NCI-H446 treated with DMSO at 0.1 percent for 48 hours (cell line): ENCODE measurements at places on chromosomes 5 and 9.
A peak's percentile ranks its signal among the peaks of the same experiment; 100 is the strongest.

DNA sequence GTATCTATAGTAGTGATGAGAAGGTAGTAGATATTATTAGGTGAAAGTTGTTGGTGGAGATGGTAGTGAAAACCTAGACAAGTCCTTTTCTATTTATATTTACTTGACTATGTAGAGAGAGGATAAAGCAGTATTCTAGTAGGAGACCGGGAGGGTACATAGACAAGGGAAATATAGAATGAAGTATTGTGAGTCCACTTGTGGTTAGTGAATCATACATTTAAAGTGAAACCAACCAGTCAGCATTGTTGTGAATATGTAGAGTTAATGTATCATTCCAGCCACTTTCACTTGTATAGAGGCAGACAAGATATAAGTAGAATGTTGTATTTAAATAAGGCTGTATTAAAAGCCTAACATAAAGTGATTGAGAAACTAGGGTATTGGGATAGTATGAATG lies 1711.3 kb upstream of the ACO1 start:
- DNase-seq: no peak

DNA sequence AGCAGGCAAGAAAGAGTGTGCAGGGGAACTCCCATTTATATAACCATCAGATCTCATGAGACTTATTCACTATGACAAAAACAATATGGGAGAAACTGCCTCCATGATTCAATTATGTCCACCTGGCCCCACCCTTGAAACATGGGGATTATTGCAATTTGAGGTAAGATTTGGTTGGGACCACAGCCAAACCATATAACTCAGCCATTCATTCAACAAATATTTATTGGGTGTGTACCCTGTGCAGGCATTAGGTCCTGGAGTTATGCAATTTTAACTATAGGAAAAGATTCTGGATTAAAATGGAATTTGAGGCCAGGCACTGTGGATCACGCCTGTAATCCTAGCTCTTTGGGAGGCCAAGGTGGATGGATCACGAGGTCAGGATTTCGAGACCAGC lies 124.2 kb upstream of the GAS1 start:
- no peak for DNase-seq

DNA sequence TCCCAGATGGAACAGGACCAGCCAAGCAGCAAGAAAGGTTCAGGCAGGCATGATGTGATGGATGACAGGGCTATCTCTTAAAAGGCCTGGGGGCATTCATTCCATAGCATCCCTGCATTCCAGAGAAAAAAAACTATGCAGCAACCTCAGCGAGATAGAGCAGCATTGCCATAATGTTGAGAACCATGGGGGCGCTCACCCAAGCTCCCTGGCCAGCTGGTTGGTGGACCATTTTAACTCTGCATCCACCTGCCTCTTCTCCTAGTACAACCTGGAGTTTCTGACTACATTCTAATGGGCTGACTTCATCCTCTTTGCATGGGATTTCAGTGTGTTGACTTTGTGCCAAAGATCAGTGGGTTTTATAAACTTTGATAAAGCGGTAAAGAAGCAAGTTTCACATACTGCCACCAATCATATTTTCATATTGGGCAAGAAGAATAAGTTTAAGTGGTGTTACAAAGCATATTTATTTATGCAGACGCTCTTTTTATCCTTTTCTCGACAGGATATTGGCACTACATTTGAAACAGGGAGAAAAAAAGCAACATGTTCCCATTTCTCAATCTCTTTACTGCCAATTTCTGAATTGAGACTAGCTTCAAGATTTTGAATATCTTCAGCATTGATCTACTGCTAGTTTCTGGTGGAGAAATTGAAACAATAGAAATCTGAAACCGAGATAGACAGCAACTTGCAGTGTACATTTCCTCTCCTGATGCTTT lies 378.3 kb upstream of the WWC1 start:
- no peak for DNase-seq

GRCh38 chr9:125634040-125634717 lies 72.8 kb downstream of the MAPKAP1 start:
- no peak for DNase-seq

DNA sequence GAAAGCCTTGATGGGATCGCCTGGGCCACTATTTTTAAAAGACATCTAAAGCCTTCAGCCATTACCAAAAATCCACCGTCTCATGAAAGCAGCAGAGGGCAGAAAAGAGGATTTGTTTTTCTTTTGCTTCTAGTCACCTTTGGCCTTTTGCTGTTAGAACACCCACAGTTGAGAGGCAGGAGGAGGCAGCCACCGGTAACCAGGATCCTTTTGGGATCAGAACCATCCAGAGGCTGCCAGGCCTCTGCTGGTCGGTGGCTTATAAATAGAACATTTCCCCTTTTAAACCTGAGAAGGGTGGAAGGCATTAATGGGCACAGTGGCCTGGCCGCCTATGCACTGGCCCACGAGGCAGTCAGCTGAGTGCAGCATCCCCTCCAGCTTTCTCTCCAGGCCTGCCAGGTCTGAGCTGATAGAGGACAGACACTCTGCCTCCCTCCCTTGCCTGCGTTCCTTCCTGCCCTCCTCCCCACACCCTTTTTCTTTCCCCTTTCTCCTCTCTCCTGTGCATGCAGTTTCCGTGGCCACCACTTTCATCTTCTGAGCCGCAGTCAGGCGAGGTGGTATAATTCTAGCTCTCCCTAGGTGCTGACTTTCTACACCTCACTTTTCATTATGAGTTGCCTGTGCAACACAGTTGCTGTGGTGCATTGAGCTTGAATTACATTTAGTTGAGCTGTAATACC lies 253.4 kb downstream of the ARHGAP26 start:
- DNase-seq: no peak

DNA sequence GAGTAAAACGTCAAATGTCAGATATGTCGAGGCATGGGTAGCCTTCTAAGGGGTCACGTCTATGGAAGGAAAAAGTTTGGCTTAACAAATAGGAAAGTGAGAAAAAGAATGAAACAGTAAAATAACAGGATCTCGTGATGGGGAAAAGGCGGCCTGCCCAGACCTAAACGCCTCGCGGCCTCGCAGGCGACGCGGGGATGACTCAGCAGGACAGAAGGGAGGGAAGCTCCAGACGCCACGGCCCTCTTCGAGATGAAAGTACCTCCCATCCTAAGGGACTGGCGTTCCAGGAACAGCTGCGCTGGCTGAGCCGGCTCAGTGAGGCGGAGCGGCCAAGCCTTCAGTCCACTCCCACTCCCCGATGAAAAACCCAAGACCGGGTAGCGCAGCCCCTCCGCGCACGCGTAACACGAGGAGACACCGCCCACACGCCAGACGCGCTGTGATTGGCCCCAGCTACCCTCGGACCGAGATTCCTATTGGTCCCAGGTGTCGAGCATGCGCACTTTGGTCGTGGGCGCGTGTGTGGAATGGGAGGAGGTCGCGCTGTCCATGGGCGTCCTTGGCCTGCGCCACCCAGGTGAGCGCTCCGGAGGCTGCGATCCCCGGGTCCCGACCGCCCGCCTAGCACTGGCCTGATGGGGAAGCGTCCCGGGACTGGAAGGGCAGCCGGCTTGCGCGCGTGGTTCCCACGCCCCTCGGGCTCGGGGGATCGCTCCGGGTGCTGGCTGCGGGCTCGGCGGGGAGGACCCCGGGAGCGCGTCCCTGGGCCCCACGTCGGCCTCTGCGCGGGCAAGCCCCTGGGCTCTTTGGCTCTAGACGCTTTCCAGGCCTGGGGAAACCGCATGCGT lies 588.5 kb downstream of the MTRR start:
- DNase-seq: peak; percentile 100

DNA sequence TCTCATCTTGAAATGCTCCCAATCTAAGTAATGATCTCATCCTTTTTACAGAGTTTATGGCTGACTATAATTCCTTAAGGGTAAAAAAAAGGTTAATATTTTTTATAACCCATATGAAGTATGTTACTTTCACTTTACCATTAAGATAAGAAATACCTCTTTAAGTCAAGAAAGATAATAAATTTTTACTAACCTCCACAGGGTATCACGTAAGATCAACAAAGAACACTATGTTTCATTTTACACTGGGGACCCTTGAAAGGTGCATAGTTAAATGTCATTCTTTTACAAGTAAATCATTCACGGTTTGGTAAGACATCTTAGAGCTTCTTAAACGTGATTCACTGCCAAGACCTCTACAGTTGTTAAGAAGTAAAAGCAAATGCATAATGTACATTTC lies 472.7 kb upstream of the CDH9 start:
- no peak for DNase-seq

- no peak for DNase-seq
Measured at GRCh38 chr5:94784536-94785505, 166.4 kb downstream of the SLF1 start.

- no peak for DNase-seq
Measured at GRCh38 chr5:73218552-73219171, 45.7 kb downstream of the TMEM174 start.

- DNase-seq: no peak
Measured at GRCh38 chr5:169410996-169411783, 110.3 kb upstream of the SLIT3 start.

DNA sequence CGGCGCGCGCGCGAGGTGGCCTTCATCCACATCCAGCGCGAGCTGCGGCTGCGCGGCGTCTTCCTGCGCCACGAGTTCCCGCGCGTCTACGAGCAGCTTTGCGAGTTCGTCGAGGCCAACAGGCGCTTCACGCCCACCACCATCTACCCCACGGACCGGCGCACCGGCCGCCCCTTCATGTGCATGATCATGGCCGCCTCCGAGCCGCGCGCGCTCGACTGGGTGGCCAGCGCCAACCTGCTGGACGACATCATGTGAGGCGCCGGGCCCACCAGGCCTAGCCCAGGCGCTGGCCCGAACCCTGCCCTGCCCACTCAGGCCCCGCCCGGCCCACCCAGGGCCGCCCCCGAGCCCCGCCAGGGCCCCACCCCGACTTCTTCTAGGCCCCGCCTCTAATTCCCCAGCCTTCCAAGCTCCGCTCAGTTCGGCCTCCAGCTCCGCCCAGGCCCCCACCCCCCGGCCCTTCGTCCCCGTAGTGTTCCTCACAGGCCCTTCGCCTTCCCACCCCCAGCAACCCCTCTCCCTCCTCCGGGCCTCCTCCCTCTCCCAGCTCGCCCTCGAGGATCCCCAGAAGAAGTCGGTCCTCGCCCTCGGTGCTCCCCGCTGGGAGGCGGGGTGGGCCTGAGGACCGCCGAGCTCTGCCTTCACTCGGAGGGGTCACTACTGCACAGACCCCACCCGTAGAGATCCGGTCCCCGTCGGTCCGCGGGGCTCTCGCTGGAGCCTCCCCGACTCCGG lies 2.0 kb upstream of the PHPT1 start:
- no peak for DNase-seq

DNA sequence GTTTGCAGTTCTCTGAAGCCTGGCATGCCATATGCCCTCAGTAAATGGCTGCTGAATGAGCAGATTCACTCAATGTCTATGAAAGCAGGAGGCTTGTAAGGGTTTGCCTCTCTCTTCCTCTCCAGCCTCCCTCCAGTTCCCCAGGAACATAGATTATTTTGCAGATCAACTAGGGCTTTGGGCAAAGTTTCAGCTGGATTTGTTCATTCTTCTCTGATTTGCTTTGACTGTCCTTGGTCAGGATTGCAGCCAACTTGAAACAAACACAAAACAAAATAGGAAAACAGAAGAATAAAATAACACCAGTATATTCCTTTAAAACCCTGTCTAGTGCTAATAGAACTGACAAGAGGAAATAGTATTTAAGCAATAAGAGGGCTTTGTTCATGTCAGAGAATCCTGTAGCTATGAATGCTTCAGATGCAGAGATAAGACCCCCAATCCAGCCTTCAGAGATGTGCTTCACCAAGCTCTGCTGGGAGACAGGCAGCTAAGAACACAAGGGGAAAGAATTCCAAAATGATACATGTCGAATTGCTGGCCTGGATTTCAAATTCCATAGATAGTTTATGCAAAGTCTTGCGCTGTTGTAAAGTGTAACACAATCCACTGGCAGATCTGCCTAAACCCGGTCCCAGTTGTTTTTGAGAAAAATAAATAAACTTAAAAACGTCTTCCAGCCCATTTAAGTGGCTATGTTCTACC lies 174.3 kb downstream of the PAPPA start:
- DNase-seq: no peak

GRCh38 chr9:79522793-79523192 lies 49.0 kb upstream of the TLE4 start:
- no peak for DNase-seq

DNA sequence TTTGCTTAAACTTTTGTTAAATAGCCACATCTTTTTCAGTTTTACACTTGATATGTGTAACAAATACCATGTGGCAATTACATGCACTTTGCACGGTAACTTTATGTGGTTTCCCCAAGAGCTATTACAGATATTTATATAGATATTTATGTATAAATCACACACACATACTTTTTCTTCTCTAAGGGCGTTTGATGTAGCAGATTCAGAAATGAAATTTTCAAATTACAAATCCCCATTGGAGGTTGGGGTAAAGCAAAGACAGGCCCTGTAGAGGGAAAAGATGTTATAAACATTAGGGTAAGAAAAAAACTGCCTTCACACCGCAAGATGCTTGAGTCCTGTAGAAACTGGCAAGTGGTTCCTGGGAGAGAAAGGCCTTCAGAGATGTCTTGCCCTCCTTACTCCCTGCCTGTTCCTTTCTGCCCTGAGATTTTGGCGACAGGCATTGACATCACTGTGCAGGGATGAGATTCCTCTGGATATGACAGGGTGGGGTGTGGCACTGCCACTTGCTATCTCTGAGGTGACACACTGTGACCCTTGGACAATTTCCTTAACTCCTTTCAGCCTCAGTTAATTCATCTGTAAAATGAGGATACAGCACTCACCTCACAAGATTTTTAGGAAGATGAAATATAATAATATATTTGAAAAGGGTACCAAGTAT lies 177.9 kb upstream of the TUT7 start:
- no peak for DNase-seq

DNA sequence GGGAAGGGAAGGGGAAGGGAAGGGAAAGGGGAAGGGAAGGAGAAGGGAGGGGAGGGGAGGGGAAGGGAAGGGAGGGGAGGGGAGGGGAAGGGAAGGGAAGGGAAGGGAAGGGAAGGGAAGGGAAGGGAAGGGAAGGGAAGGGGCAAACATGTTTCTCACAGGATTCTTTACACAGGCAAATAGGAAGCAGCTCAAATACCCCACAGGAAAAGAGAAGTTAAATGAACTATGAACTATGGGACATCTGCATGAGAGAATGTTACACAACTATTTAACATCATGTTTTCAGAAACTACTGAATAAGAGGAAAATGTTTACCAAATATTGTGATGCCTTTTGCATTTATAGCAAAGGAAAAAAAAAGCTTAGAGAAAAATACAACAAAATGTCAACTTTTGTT lies 125.4 kb upstream of the SLC30A5 start:
- DNase-seq: no peak

DNA sequence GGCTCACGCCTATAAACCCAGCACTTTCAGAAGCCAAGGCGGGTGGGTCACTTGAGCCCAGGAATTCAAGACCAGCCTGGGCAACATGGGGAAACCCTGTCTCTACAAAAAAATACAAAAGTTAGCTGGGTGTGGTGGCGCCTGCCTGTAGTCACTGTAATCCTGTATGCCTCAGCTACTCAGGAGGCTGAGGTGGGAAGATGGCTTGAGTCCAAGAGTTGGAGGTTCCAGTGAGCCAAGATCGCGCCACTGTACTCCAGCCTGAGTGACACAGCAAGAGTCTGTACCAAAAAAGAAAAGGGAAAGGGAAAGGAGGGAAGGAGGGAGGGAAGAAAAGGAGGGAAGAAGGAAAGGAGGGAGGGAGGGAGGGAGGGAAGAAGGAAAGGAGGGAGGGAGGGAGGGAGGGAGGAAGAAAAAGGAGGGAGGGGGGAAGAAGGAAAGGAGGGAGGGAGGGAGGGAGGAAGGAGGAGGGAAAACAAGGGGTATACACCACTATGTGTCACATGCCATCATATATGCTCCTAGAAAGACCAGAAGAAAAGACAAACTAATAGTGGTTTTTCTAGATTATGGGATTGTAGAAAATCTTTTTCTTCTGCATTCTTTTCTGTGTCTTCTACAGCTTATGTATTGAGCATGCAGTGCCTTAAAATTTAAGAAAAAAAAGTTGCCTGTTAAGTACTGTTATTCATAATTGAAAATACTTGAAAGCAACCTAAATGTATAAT lies 240.1 kb downstream of the DENND1A start:
- peak; percentile 6 for DNase-seq
